ENCODE measurements at places on chromosomes 3 and 15.

DNA sequence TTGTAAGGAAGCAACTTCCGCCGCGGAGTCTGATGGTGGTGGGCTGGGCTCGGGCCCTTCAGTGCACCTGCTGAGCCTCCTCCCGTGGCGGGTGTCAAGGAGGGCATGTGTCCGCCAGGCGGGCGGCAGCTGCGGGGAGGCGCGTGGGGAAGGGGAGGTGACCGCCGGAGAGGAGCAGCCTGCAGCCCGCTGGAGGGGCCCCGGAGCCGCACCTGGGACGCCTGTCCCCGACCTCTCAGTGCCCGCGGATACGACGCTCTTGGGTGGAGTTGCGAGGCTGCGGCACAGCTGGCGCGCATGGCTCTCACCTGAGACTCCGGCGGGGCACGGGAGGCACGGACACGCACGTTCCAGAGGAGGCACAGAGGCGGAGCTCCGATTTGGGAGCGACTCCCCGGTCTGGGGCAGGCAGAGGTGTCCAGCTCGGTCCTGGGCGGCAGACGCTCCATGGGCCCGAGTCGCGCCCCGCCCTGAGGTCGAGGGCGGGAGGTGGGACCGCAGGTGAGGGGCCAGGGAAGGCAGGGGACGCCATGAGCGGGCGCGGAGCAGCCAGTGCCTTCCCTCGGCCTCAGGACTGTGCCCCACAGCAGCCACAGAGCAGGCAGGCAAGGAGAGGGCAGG is 50.2 kb upstream of the PRR20G start:
- DNase-seq, result no peak

GRCh38 chr3:63914312-63914711 is 2.1 kb upstream of the SCAANT1 start:
- DNase-seq, result no peak

- DNase-seq, result no peak
These were observed 80.7 kb downstream of the SQOR start for GRCh38 chr15:45715528-45715927.

DNA sequence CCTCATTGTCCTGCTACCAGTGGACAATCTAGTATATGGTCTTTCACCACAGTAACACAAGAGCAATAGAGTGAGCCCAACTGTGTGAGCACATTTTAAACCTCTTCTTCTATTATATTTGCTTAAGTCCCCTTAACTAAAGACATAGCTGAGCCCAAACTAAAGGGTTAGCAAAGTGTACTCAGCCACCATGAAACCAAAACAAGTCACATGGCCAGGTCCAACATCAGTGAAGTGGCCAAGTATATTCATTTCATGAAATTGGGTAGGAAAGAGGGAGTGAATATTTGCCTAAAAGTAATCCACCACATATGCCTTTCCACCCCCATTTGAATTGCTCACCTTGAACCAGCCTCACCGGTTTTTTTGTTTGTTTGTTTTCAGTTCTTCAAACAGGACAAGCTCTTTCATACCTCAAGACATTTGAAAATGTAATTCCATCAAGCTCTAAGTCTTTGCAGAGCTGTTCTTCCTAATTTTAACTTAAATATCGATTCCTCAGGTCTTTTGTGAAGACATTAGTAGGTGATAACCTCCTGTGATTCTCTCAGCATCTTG is 327.0 kb upstream of the SEMA6D start:
- DNase-seq, result no peak

- DNase-seq, result no peak
These were observed 241.4 kb upstream of the TRIM42 start for GRCh38 chr3:140436421-140436820.

DNA sequence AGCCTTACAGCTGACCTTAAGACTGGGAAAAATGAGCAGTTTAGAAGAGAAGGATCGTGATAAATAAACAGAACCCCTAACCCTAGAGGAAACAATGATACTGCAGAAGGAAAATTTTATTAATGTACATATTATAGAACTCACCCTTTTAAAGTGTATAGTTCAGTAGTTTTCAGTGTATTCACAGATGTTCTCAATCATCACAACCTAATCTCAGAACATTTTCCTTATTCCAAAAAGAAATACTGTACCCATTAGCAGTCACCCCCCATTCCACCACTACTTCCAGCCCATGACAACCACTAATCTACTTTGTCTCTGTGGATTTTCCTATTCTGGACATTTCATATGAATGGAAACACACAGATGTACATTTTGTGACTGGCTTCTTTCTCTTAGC is 90.2 kb upstream of the AGTR1 start:
- DNase-seq, result no peak

DNA sequence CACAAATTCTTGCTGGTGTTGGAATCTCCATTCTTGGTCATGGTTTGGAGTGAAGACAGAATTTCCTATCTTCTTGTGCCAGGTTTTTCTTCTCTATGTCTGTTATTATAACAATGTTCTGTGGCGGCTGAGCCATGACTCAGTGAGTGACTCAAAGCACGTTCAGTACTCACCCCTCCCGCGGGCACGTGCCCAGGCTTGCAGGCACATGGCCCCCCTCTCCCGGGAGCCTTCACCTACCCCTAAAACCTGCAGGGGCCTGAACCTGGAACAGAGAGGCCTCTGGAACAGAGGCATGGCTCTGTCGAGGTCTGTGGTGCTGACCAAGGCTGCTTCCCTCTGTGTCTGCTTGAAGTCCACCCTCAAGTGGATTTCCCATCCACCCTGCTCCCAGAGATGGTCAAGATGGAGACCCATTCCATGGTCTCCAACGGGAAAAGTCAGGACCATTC is 27.6 kb downstream of the PLXNB1 start:
- DNase-seq, result no peak

GRCh38 chr15:66006986-66007385 is 137.7 kb downstream of the RAB11A start:
- no peak for DNase-seq

- no peak for DNase-seq
These were observed 49.4 kb downstream of the ITGB5 start for GRCh38 chr3:124837730-124838186.

DNA sequence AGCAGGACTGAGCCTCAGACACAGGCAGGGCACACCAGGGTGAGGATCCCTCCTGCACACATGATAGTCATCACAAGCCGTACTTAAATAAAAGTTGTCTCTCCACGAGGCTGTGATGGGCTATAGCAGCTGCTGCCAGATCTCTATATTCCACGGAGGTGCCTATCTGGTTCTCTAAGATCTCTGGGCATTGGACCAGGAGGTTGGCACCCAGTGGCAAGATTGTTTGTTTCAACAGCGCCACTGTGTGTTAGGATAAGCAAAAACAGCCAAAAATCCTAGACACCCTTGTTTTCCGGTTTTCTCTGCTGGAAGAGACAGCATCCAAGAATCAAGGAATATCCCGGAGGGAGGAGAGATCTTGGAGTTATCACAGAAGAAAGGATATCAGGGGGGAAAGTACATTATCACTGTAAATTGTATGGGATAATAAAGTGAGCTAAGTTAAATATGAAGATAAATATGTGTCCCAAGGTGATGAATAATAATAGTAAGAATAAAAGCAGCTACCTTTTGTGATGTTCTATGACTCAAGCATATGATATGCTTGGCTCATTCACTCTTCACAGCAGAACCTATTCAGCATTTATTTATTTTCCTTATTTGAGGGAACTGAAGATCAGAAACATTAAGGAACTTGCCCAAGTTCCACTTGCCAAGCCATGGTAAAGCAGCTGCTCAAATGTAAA is 90.6 kb upstream of the AKAP13 start:
- DNase-seq, result peak; percentile 52

DNA sequence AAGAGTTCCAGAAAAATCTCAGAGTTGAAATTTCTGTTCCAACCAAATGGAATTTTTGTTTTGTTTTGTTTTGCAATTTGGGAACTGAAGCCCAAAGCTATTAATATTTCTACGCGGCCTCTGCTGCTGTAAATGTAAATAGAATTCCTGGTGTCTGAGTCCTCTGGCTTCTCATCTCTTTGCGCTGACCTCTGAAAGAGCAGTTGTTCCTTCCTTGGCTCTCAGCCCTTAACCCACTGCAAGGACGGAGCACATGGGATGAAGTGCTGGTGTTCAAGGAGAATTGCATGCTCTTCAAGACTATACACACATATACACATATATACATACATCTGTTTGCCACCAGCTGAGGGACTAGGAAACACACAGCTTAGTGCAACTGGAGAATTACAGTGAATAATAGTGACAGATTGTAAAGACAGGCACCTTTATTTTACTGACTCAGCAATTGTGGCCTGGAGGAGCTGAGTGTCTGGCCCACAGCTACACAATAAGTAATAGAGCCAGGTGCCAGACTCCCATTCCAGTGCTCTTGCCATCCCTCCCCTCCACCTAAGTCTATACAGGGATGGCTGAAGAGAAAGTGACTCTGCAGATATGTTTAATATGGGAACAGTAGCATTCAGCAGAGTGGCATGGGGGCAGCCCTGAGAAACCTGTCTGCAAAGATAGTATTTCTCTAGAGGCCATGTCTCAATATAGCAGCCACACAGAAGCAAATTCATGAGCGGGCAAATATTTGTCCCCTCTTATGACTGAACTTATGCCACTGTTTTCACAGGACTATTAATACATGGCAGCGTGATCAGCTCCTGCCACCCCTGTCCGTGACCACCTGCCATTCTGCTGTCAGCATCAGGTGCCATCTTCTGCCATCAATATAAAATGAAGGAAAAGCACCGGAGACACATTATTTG is 42.3 kb downstream of the NEK10 start:
- DNase-seq, result no peak

- DNase-seq, result no peak
These were observed 82.2 kb upstream of the WDR72 start for GRCh38 chr15:53841651-53842050.

DNA sequence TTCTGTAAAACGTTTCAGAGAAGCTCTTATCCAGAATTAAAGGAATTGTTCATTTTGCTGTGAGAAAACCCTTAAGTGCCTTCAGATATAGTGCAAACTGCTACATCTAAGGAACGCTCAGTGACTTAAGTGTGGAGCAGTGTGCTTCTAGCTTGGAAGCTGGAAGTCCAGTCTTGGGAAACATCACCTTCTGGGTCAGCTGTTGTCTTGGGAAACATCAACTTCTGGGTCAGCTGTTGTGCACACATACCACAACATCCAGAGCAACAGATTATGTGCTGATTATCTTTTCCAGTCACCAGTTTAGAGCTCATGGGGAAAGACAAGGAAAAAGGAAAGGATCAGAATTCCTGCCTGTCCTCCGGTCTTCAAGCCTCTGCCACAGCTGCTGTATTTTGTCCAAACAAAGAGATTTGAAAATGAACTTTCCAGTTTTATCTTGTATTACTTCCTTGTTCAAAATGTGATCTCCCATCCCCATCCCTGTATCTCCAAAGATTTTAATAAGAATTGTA is 713.6 kb downstream of the NSUN3 start:
- no peak for DNase-seq

DNA sequence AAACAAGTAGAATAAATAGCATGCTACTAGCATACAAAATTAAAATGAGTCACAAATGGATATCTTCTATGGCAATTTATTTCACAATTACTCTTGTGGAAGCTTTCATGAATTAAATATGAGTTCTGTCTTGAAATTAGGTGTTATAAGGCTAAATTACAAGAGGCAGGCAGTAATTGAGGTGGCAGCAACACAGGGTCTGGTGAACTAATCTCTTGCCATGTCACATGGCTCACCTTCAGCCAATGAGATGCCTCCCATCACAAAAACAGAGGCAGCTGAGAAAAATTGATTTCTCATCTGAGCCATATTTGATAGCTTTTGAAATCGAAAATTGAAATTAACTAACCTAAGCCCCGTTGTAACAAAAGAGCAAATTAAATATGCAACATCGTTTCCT is 268.8 kb downstream of the NR2F2 start:
- no peak for DNase-seq

GRCh38 chr3:161233557-161233956 is 12.4 kb downstream of the NMD3 start:
- no peak for DNase-seq

GRCh38 chr15:74847432-74847831 is 4.5 kb upstream of the ULK3 start:
- DNase-seq, result no peak
